ENCODE measurements at places on chromosomes 13 and 19.

GRCh38 chr13:56988543-56988942, 152.2 kb upstream of the PRR20A start:
- DNase-seq = no peak

GRCh38 chr13:22497991-22498780, 682.6 kb upstream of the SGCG start:
- DNase-seq = no peak

DNA sequence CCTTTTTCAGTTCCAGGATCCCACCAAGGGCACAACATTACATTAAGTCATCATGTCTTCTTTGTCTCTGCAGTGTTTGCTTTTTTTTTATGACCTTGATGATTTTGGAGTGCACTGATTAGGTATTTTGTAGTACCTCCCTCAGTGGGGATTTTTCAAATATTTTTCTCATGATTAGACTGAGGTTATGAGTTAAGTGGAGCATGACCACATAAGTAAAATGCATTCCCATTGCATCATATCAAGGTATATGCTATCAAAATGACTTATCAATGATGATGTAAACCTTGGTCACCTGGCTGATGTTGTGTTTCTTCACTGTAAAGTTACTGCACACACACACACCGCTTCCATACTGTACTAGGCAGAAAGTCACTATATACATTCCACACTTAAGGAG, 96.7 kb upstream of the TRPC4 start:
- no peak for DNase-seq

DNA sequence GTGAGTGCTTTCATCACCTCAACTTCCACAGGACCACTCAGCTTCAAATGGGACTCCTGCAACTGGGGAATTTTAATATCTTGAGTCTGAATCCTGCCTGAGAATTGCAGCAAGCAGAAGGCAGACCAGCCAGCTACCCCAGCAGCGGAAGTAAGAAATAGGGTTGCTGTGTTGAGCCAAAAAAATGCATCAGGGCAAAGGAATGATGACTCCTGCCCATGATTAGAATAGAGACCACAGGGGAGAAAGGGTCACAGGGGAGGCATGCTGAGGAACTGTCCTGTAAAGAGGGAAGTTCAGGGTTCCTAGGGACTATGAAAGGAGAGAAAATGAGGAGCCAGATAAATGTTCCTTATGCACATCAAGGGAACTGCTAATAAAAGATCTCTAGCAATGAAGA, 370.2 kb downstream of the KCTD12 start:
- no peak for DNase-seq

- DNase-seq = no peak
Measured at GRCh38 chr13:32811297-32811800, 204.9 kb upstream of the KL start.

GRCh38 chr19:58274771-58275201, 4.0 kb upstream of the ZNF8 start:
- peak; percentile 14 for DNase-seq

GRCh38 chr19:10946958-10947657, 13.7 kb upstream of the SMARCA4 start:
- DNase-seq = no peak

DNA sequence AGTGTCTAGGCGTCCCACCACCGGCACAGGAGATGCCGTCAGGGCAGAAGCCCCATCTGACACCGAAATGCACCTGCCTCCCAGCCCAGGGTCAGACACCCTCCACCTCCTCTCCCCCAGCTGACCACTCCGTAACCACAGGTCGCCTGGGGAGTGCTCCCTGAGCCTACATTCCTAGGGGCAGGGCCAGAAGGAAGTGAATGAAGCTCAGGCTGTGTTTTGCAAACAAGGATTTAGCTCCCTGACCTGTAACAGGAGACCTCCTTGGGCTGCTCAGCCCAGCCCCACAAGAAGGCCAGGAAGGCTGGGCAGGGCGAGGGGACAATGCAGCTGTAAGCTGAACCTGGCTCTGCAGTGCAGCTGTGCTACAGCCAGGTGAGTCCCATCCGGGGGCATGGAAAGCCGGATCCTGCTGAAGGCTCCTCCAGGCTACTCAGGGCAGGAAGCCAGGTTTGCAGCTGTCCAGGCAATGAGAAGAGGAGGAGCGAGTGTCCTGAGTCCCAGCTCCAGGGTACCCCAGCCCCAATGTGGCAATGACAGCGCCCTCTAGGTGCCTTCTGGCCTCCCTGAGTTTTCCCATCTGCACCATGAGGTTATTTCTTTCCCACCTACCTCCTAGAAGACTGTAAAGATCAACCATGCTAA, 42.1 kb downstream of the RHPN2 start:
- no peak for DNase-seq

DNA sequence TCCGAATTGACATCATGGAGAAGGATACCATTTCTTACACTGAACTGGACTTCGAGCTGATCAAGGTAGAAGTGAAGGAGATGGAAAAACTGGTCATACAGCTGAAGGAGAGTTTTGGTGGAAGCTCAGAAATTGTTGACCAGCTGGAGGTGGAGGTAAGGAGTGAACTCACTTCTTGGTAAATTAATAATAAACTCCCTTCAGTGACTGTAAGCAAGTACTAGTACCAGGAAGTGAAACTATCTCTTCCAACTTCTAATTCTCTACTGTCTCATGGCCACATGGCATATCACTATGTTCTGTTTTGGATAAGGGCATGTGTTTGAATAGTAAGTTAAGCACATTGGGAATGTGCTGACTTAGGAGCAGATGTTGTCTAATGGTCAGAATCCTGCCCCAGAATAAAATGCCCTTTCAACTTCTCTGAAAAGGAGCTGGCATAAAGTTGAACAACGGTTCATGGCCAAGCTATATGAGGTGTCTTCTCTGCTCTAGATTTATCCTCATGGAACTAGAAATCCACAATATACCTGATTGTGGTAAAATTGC, 13.4 kb downstream of the OLFM4 start:
- DNase-seq = no peak

DNA sequence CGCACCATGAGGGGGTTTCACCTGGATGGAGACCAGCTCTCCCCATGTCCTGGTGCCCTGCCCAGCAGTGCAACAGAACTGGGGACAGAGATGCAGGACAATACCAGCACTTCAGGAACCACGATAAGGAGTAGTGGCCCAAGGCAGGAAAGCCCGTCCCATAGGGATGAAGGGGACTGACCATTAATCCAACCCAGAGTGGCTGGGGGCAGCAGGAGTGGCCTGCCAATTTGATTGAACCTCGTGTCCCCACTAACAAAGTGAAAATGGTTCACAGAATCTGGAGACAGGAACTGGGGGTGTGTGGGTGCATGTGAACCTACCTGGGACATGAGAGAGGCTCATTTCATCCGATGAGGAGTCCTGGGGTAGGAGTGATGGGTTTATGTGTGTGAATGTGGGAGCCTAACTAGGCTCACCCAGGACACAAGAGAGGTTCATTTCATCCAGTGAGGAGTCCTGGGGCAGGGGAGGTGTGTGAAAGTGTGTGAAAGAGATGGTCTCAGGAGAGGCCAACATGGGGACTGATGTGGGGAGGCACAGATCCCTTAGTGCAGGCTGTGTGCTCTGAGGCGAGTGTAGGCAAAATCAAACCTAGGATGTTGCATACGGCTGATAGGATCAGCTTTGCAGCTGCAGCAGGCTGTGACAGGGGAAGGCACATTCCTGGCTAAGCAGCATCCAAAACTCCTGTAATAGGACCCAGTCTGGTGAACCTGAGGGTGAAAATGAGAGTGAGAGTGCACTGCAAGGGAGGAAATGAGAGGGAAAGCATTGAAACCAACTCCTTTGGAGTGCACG, 98.2 kb downstream of the ZNF429 start:
- DNase-seq = no peak

DNA sequence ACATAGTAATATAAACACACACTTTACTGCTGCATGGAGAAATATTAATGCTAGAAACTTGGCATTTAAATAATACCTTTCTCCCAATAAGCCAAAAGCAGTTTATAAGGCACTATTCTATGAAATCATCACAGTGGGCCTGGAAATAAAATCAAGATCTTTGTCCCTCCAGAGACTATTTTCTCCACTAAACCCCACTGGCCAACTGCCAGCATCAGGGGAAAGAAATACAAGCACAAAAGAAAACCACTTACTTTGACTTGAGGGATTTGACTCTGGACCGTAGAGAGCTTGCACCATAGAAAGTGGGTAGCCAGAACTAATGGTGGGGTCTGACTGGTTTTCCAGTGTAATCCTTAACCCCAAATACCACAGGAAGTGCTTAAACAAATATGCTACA, 71.9 kb downstream of the DCLK1 start:
- DNase-seq = no peak

DNA sequence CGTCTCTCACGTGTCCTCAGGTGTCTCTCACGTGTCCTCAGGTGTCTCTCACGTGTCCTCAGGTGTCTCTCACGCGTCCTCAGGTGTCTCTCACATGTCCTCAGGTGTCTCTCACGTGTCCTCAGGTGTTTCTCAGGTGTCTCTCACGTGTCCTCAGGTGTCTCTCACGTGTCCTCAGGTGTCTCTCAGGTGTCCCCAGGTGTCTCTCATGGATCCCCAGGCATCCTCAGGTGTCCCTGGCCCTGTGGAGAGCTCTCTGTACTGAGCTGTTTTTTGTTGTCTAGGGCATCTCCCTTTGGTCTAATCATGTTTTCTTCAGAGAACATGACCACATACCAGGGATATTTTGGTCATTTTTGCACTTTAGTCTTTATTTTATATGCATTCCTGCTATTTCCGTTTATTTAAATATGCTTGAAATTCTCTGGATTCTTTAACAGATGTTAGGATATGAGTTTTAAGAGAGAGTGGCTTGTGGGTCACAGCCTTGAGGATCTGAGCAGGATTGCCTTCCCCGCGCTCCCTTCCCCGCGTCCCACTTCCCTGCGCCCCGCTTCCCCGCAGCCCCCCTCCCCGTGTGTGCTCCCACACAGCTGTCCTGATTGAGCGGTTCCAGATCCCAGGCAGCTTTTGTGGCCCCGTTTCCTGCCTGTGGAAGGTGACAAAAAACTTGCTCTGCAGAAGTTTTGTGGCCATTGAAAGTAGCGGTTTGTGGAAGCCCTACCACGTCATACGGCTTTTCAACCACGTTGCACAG, 31.9 kb downstream of the ATP4B start:
- DNase-seq = peak; percentile 41

- no peak for DNase-seq
Measured at GRCh38 chr19:16124953-16125352, 13.3 kb downstream of the RAB8A start.

GRCh38 chr13:72194523-72194922, 327.5 kb upstream of the DACH1 start:
- no peak for DNase-seq

All from cardiac septum (tissue), 1 donor.